ENCODE measurements at places on chromosomes 2 and 18.

GRCh38 chr2:70469435-70469834 is 84.2 kb downstream of the TGFA start:
- no peak for DNase-seq

GRCh38 chr2:156322686-156323231 is 9.8 kb downstream of the NR4A2 start:
- no peak for DNase-seq

GRCh38 chr2:32289165-32289999 is 11.7 kb downstream of the YIPF4 start:
- DNase-seq = no peak

DNA sequence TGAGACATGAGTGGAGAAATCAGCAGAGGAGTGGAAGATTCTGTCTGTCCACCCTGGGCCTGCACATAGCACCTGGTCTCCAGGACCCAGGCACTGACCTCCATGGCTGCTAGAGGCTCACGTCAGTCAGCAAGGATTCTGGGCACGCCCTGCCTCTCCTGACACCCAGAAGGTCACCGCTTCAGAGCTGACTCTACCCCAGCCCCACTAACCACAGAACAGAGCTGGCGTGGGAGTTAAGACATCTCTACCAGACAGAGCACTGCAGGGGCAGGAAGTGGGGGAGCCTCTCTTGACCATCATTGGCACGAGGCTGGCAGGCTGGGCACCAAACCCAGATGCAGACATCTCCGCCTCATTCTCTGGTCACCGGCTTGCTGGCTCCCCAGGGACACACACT is 3.0 kb downstream of the ADCY3 start:
- peak; percentile 40 for DNase-seq

DNA sequence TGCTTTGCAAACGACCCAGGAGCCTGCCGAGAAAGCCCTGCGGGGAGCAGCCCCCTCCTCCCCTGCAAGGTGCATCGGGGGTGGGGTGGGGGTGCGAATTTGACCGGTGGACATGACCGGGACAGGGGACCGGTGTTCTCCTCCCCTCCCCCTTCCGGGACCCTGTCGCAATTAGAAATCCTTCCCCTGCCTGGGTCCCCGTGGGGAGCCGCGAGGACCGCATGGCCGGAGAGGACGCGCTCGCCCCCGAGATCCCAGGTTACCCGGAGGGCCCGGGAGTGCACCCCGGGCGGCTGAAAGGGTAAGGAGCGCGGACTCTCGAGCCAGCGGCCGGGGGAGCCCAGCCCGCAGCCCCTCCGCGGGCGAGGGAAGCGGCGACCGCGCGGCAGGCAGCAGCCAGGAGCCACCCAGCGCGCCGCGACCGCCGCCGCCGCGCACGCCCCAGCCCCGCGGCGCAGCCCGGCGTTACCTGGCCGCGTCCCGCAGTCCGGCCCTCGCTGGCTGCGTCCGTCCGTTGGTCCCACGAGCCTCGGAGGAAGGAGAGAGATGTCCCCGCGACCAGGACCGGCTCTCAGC is 482 bp downstream of the DLGAP1 start:
- DNase-seq = no peak

- DNase-seq = no peak
Observed at GRCh38 chr2:165844216-165844615, 50.2 kb upstream of the GALNT3 start.

GRCh38 chr2:195304310-195304709 is 352.7 kb upstream of the SLC39A10 start:
- DNase-seq = no peak

GRCh38 chr2:18623782-18624181 is 34.4 kb upstream of the NT5C1B start:
- DNase-seq = no peak

DNA sequence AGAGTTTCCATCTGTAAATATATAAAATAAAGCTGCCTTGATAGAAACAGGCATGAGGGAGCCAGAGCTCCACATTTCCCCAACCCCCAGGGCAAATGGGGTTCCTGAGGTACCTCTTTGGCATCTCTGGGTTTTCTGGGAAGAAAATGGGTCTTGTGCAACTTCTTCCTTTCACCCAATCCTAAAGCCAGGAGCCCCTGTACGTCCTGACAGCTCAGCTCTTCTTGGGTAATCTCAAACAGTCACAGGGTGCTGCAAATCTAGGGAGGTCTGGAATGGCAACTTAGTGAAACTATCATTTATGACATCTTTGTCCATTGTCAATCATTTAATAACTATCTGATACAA is 36.6 kb upstream of the STAT1 start:
- no peak for DNase-seq

GRCh38 chr2:66198873-66199272 is 236.1 kb upstream of the MEIS1 start:
- DNase-seq = no peak

GRCh38 chr18:52352920-52353319 is 12.9 kb downstream of the DCC start:
- DNase-seq = no peak

DNA sequence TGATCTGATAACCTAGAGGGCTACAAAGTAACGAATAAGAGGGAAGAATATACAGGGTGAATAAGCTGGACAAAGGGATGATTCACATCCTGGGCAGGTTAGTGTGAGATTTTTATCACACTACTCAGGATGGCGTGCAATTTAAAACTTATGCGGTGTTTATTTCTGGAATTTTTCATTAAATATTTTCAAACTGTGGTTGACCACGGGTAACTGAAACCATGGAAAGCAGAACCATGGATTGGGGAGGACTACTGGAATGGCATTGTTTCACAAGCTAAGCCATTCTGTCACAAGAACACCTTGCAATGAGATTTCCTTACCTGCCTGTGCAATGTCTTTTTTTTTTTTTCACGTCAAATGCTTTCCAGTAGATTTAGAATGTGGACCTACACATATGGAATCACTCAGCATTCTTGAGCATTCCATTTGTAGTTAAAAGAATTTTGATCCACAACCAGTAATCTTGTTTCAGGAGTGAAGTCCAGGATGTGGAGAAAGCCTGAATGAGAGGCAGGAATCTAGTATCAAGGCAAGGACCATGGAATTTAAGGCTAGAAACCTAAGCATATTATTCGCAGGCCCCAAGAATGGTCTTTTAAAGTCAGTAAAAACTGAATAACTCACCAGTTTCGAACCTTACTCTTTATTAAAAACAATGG is 8.0 kb upstream of the CDK15 start:
- DNase-seq = no peak

DNA sequence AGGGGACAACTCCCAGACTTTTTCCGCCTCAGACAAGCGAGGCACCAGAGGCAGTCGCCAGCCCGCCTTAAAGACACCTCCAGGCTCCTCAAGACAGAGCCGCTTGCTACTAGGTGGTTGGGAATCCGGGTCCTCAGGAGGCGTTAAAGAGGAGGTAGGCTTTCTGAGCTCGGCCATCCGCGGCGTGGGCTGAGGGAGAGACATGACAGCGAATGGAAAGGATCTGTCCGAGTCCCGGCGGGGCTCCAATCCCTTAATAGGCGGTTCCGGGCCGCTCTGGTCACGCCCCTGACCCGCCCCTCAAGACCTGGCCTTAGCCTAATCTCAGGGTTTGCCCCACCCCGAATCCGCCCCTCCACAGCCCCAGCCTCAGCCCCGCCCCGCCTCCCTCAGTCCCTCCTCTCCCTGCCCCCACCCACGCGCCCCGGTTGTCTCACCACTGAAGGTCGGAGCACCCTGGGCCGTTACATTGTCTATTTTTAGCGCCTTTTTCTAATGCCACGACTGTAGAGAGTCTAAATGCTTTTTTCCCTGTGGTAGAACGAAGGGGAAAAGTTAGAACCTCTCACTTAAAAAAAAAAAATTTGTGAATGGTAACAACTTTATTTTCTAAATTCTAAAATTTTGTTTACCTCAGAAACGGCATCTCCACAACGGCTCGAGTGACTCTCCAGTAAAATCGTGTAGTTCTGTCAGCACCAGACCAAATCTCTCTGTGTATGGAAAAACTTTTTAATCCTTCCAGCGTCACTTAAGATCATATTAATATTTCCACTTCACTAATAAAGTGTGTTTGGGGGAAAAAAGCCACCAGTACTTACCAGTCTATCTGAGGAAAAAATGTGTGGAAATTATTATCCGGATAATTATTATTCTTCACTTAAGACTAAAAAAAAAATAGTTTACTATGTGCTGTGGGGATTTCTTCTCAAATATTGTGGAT is at the start of gene RAD51AP2:
TSS of gene RAD51AP2 (minus strand) at position 229 of the 943 bp plus-strand sequence. CDS start at position 204, 25 bp downstream.
- peak; percentile 27 for DNase-seq

DNA sequence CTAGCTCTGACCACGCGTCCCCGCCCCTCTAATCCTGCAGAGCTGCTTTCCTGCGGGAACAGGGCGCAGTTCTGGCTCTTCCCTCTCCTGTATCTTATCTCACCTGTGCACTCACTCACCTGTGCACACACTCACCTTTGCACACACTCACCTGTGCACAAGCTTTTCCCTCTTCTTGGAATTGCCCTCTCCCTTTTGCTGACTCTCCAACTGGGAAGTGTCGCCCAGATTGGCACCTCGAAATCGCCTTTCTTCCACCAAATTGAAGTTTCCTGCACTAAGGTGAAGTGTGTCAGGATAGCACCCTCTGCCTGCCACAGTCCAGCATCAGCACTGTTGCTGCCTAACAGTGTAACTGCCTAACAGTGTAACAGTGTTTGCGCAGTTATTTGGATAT is 566 bp upstream of the CMPK2 start:
- no peak for DNase-seq

- peak; percentile 79 for DNase-seq
Observed at GRCh38 chr18:58043491-58044369, at the start of gene NEDD4L. Gene NEDD4L, plus strand, starts transcription at chr18:58044226. Its CDS starts 435 bp downstream, at chr18:58044661.

DNA sequence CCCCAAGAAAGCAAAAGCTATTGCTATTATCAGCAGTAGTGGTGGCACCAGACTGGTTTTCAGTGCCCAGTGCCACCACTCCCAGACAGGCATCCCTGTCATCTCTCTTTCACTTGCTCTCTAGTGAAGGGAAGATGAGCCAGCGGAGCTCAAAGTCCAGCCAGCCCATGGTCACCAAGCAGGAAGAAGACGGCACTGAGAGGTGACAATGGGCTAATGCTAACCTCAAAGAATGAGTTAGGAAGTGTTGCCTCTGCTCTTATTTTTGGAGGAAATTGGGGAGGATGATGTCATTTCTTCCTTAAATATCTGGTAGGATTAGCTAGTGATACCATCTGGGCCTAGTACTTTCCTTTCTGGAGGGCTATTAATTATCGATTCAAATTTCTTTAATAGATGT is 1.7 kb downstream of the SP140 start:
- DNase-seq = no peak

DNA sequence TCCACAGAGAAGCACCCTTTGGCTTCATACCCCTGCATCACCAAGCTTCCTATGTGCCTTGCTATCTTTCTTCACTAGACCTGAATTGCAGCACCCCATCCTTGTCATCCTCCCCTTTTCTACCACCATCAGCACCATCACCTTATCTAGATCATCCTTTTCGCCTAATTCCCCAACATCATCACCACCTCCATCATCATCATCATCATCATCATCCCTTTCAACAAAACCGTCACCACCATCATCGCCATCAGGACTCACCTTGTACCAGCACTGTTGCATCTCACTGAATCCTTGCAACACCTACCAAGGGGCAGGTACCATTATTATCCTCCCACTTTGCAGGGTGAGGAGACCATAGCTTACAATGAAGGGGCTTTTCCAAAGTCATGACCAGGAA is 10.8 kb upstream of the ECEL1 start:
- DNase-seq = no peak

GRCh38 chr2:181465676-181466375 is 8.6 kb downstream of the ITGA4 start:
- DNase-seq = no peak

DNA sequence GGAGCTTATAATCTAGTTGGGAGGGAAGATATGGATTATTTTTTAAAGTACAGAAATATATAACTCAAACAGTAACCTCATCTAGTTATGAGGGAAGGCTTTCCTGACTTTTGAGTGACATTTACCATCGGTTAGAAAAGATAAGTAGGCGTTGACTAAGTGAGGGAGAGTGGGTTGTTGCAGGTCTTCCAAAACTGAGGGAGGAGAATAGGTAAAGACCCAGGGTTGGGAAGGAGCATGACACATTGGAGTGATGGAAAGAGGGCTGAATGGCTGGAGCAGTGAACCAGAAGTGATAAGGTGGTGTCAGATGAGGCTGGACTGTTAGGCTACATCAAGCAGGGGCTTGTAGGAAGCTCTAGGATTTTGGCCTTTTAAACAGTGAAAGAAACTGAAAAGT is 10.6 kb upstream of the NUP35 start:
- DNase-seq = no peak

DNA sequence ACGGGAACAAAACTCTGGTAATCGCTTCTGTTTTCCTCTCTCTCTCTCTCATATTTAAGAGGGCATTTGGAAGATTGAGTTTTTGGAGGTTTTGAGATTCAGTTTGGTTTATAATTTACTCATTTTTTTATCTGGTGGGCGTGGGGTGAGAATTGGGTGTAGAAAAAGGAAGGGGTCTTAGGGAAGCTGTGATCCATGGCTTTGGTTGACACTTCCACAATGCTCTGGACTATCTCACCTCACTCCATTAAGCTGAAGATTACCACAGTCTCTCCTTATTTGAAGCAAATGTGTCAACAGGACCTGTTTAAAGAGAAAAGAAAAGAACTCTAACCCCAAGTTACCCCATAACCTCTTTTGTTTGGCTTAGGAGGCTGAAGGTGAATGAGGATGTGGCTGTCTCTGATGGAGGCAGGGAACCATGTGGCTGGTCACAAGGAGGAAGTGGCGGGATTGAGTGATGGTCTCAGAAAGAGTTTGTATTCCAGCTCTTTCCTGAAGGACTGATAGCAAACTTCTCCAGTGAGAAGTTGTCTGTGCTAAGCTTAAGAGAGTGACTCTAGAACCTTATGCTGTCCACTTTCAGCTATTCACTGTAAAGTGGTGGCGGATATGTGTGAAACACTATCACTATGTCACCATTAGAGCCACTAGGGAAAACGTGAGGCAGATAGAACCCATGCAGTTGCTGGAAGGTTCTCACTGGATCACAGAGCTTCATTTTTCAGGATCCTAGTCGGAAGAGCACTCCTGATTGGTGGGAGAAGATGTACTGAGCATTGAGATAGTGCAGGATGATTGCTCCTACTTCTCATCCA is 934 bp downstream of the ZNF804A start:
- DNase-seq = no peak

DNA sequence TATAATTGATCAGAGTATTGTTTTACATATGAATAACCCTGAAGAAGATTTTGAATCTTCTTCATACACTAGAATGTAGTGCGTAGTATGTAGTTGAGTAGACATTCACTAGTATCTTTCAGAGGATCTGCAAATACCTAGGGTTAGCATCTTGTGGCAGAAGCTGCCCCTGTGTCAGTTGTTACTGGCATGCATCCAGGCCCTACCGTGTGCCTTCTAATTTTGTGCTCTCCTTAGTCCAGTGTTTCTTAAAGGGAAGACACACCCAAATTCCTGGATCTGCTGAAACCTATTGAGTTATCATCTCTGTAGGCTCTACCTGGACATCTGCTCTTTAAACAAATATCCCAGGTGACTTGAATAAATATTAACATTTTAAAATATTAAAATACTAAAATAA is 99.7 kb upstream of the SERTAD2 start:
- DNase-seq = no peak

GRCh38 chr2:16199882-16200553 is 259.7 kb downstream of the MYCN start:
- no peak for DNase-seq

- no peak for DNase-seq
Observed at GRCh38 chr2:79129804-79130203, 9.5 kb downstream of the REG1A start.

GRCh38 chr2:26970928-26971627 is 641 bp downstream of the MAPRE3 start:
- no peak for DNase-seq

GRCh38 chr2:105329561-105330495 is at the start of gene TGFBRAP1:
Gene TGFBRAP1, minus strand, starts transcription at chr2:105329735. Its CDS starts 21,434 bp downstream, at chr2:105308301.
- DNase-seq = peak; percentile 57
